Stimulated activated CD4-positive, alpha-beta T cell treated with anti-CD3 and anti-CD28 coated beads, Interleukin-1b, Interleukin-23, amount 100 ng/mL, for 24 hours (primary cell): ENCODE measurements at places on chromosomes 16 and 17.

DNA sequence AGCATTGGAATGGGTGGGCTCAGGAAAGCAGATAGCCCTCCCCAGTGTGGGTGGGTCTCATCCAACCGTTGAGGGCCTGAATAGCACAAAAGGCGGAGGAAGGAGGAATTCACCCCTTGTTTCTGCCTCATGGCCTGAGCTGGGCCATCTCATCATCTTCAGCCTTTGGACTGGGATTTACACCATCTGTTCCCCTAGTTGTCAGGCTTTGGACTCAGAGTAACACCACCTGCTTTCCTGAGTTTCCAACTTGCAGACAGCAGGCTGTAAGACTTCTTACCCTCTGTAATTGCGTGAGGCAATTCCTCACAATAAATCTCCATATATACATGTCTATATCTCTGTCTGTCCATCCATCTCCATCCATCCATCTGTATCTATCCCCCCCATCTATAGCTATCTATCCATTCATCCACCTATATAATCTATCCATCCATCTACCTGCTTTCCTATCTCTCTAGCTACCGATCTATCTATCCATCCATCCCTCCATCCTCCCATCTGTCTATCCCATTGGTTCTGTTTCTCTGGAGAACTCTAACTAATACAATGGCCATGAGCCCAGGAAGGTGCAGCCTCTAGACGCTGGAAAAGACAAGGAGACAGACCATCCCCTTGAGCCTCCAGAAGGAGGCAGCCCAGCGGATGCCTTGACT is 21.3 kb downstream of the DNAH17 start:
- DNase-seq = no peak

- peak; percentile 15 for DNase-seq
Observed at GRCh38 chr16:84144209-84144858, 643 bp downstream of the HSDL1 start.

DNA sequence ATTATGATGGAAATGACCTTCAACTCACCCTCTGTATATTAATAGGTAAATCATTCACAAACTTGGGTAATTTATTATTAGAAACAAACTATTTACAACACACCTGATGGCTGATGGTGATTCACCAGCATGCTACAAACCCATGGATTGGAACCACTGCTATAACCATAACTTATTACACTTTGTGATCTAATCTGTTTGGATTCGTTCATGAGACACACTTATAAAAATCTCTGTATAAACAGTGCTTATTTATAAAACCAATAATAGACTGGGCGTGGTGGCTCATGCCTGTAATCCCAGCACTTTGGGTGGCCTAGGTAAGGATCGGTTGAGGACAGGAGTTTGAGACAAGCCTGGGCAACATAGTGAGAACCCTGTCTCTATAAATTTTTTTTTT is 16.0 kb downstream of the SMIM36 start:
- no peak for DNase-seq

GRCh38 chr17:57488856-57489255 is 232.5 kb downstream of the MSI2 start:
- DNase-seq = no peak

GRCh38 chr16:17887963-17888362 is 417.2 kb upstream of the XYLT1 start:
- no peak for DNase-seq

GRCh38 chr17:68539548-68540467 is 27.6 kb downstream of the PRKAR1A start:
- no peak for DNase-seq

- no peak for DNase-seq
Observed at GRCh38 chr17:48544349-48545021, 424 bp downstream of the HOXB2 start.

DNA sequence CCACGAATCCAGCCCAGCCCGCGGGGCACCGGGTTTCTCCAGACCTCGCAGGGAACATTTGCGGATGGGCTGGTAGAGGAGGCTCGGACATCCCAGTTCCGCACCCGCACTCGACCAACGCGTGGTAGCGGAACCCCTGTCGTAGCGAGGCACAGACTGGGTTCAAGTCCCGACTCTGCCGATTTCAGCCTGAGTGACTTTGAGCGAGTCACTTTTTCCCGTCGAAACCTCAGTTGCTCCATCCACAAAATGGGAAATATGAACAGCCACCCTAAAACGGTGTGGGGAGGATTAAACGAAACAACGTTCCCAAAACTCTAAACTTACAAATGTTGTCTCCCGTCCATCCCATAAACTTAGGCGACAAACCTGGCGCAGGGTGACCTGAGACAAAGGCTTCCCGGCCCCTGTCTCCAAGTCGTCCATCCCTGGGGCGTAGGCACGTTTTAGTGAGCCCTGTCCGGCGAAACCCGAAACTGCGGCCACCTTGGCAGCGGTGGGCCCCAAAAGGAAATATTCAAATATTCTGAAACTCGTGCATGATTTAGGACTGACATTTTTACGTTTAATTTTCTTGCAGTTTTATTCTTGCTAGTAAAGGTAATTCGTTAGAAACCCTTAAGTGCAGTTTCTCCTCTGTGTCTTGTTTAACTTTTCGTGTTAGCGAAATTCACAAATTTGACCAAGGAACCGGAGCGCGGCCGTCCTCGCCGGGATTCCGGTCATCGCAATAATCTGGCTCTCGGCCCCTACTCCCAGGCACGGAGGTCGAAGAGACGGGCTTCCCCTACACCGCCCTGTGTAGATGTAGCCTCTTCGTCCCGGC is 1.9 kb upstream of the MLLT6 start:
- no peak for DNase-seq

DNA sequence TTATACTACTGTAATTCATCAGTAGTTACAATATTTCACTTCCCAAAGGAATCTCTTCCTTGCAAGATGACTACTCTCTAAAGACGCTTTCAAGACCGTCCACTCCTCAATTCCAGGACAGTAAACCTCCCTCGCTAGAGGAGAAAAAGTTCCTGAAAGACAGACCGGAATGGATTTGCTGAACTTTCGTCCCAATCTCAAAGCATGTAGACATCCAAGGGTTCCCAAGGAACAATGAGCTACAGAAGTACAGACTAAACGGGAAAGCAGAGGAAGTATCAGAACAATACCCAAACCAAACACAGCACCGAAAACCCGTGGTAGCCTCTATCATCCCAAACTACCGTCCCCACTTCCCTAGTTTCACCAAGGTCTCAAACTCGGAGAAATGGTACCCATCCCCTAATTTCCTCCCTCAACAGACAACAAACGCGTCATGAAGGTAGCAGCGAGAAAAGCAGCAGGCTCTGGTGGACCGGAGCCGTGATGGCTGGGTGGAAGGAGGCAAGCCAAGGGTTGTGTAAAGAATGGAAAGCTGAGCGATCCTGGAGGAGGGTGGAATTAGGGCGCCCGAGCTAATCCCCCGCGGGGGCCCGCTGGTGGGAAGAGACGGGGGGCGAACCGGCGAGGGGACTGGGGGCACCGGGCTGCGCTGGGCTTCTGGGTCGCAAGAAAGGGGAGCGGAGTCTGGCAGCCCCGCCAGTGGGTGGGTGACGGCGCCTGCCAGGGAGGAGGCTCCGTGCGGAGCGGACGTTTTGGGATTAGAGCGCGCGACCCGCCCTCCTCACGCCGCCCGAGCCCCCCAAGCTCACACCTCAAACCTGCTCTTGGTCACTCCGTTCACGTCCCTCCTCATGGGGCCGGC is 647 bp downstream of the FBXL20 start:
- DNase-seq = no peak

DNA sequence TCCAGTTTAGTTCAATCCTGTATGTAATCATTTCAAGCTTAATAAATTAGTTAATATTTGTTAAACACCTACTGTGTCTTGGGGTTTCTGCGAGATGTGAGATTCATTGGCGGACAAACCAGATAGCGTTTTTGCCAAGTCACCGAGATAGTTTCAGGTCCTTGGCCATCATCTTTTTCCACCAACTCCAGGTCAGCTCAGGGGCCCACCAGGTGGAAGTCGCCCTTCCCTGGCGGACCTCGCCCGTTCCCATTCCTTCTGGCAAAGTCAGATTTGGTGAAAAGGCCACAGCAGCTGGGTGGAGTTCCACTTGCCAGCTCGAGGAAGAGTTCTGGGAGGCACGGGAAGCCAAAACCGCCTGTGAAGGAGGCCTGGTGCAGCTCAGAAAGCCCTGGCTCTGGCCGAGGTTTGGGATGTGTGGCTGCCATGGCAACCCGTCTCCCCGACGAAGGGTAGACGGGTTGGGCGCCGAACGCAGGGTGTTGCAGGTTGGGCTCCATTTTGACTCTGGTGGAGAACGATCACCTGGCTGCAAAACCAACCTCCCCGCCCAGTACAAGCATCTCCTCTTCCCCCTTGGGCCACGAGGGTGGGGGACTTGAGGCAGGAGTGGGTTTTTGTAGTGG is 39.5 kb downstream of the CMIP start:
- DNase-seq = no peak
